ENCODE measurements at places on chromosomes 3 and 15.

- DNase-seq: no peak
Observed at GRCh38 chr15:38154837-38155236, 97.8 kb upstream of the SPRED1 start.

- DNase-seq: no peak
Observed at GRCh38 chr3:134937256-134938028, 142.4 kb downstream of the EPHB1 start.

GRCh38 chr3:170863816-170864215, 6.2 kb downstream of the RPL22L1 start:
- no peak for DNase-seq

DNA sequence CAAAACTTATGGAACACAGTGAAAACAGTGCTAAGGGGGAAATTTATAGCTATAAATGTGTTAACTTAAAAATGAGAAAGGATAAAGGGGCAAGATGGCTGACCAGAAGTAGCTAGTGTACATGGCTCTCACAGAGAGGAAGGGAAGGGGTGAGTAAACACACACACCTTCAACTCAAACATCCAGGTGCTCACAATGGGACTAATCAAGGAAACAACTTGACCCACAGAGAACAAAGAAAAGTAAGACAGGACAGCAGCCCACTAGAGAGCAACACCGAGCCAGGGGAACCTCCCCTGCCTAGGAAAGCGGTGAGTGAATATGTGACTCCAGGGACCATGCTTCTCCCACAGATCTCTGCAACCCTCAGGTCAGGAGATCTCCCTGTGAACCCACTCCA, 85.0 kb upstream of the UBP1 start:
- no peak for DNase-seq

DNA sequence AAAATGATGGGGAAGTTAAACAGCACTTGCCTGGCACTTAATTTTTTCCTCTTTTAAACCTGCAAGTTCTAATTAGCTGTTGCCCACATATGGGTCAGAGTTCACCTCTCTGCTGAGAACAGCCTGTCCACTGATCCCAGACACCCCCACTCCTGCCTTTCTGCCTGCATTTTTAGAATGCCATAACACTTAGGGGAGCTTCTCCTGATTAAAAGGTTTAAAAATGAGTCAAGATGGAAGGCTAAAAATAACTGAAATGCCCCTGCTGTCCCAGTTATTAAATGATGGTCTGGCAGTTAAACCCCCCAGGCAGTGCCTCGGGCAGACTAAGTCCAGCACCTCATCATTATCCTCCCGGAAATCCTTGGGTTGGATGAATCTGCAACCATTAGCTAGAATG, 913.6 kb upstream of the ARPP21 start:
- no peak for DNase-seq

DNA sequence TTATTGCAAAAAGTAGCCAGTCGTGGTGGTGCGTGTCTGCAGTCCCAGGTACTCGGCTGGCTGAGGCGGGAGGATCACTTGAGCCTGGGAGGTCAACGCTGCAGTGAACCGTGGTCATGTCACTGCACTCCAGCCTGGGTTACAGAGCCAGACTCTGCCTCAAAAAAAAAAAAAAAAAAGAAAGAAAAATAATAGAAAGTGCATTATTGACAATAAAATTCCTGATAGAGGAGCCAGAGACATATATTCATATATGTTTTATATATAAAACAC, 43.6 kb upstream of the PYDC2 start:
- no peak for DNase-seq

GRCh38 chr15:80031841-80032240, 27.6 kb upstream of the ZFAND6 start:
- no peak for DNase-seq

- DNase-seq: peak; percentile 76
Observed at GRCh38 chr3:196081002-196081833, 672 bp downstream of the TFRC start.

DNA sequence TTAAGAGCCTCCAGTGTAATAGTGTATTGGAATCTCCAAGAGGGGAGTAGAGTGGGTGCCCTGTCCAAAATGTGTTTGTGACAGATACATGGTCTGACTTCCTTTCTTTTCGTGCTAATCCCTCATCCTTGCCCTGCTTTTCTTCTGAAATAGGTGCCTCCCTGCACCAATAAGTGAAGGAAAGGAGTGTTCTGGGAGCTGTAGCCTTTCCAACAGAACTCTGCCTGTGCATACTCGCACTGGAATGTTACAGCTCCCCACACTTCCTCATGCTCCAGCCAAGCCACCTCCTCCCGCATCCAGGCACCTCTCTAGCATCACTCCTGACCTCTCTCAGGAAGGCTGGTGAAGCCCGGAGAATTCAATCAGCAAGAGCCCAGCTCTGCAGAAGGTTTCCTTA, 478.0 kb downstream of the GABRG3 start:
- DNase-seq: peak; percentile 22

DNA sequence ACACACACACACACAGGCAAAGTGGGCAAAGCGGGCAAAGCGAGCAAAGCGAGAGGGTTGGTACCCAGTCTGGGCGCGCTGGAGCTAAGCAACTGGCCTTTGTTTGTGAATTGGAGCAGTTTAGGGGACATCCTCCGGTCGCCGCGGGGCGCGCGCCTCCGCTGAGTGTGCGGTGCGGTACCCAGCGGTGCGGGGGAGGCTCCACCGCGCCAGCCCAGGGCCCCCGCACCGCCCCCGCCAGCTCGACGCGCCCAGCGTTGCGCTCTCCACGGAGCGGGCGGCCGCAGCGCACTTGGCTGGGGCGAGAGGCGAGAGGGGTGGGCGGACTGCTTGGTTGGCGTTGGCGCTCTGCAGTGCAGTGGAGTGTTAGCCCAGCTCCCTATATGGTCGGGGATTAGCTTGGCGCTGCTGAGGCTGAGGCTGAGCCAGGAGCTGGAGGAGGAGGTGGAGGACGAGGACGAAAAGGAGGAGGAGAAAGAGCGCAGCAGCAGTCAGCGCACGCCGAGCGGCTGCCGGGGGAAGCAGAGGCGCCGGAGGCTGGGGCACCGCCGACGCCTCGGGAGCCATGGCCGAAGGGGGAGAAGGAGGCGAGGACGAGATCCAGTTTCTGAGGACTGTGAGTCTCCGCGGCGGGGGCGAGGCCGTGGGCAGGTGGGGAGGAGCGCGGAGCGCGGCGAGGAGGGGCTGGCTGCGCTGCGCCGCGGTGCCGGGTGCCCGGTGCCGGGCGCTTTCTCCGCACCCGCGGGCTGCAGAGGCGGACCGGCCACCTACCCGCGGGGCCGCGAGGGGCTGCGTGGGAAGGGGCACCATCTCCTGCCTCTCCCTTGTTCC, at the start of gene RYR3:
Gene RYR3, plus strand, starts transcription at position 487 of the 831 bp plus-strand sequence. Its CDS starts 79 bp downstream, at position 566.
- DNase-seq: peak; percentile 35

DNA sequence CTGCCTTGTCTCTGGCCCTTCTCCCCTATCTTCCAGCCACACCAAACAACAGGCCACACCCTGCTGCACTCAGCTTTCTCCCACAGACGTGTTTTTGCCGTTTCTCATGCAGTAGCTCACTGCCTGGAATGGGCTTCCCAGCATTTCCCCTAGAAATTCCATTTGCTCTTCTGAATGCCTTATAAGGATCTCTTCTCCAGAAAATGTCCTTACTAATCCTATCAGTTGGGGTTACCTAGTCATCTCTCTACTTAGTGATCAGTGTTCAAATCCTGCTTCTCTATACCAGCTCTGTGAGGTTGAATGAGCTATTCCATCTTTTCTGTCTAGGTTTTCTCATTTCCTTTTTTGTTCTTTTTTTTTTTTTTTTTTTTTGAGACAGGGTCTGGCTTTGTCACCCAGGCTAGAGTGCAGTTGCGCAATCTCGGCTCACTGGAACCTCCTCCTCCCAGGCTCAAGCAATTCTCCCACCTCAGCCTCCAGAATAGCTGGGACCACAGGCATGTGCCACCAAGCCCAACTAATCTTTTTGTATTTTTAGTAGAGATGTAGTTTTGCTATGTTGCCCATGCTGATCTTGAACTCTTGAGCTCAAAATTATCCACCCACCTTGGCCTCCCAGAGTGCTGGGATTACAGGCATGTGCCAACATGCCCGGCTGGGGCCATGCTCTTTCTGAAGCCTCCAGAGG, 98.2 kb upstream of the CHD2 start:
- peak; percentile 72 for DNase-seq

DNA sequence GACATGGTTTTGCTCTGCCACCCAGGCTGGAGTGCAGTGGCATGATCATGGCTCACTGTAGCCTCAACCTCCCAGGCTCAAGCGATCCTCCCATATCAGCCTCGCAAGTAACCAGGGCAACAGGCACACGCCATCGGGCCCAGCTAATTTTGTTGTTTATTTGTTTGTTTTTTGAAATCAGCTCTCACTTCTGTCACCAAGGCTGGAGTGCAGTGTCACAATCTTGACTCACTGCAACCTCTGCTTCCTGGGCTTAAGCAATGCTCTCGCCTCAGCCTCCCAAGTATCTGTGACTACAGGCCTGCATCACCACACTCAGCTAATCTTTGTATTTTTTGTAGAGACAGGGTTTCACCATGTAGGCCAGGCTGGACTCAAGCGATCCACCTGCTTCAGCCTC, 26.3 kb upstream of the PLCH1 start:
- no peak for DNase-seq

DNA sequence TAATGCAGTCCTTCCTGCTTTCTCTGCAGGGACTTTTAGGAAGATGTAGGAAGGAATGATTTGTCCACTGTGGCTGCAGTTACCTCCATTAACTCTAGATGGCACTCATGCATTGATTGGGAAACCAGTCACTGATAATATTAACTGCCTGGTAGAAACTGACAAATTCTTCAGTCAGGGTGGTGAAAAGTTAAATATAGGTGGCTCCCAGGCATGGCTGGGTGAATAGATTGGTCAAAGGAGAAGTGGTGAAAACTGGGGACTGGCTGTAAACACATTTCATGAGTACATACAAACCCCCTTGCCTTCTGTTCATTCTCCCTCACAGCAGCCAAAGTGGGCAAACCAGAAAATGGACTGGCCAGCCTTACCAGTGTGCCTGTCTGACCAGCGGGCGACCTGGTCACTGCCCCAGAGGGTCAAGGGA, 333.4 kb downstream of the THSD4 start:
- peak; percentile 65 for DNase-seq

GRCh38 chr3:110420158-110420641, 651.4 kb upstream of the NECTIN3 start:
- DNase-seq: peak; percentile 50

DNA sequence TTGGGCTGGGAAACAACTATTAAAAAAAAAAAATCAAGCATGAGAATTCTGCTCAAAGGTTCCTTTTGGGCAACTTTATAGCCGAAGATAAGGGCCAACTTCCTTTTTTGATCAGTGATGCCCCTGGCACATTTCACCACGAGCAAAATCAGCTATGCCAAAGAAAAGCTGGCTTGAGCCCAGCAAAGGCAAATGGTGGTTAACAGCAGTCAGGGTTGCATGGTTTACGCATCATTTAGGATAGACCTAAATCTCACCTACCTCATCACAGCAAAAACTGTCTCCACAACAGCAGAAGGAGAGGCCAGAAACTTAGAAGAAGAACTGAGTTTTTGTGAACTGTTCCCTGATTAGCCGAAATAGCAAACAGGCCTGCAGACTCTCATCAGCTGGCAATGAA, 220.1 kb upstream of the CDIN1 start:
- DNase-seq: no peak

GRCh38 chr3:71589132-71589531, 5.6 kb upstream of the FOXP1 start:
- no peak for DNase-seq

GRCh38 chr15:67980773-67981685, 73.1 kb upstream of the PIAS1 start:
- no peak for DNase-seq

Measured in AG20443 (cell line).